ENCODE measurements at places on chromosomes 1 and 21.
A peak's percentile ranks its signal among the peaks of the same experiment; 100 is the strongest.

DNA sequence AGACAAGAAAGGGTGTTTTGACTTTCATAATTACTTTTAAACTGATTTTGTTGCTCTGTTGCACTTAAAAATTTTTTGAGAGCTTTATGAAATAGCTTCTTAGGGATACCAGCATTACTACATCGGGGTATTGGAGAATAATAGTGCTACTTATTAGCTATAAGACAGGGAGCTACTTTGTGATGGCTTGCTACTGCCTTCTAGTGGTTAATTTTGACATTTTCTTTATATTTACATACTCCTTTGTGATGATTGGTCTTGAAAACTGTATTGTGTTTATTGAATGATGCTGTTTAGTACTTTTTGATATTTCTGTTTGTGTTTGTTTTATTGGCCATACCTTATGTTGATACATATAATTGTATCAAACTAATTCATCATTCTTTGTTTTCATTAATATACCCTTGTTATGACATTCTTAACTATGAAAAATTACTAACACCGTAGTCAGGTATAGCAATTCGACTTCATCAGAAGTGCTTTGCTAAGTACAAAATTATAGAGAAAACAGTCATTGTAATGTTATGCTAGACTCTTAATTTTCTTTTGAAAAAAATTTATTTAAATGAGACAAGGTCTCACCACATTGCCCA, 85.5 kb downstream of the CLIC4 start:
- H3K4me1 ChIP-seq, result no peaks in the 10 kb centered on the region
- no peak overlapping the region for H3K27ac ChIP-seq
- H3K36me3 ChIP-seq, result no peaks in the 10 kb centered on the region
- peaks cover 4% of the 10 kb centered on the region for H3K27me3 ChIP-seq
- no peak for DNase-seq
- H3K4me3 ChIP-seq, result no peak overlapping the region

GRCh38 chr1:193625255-193625654, 438.8 kb upstream of the B3GALT2 start:
- no peak overlapping the region for H3K4me3 ChIP-seq
- H3K27me3 ChIP-seq, result no peaks in the 10 kb centered on the region
- H3K4me1 ChIP-seq, result no peaks in the 10 kb centered on the region
- DNase-seq, result no peak
- H3K36me3 ChIP-seq, result peaks cover under 1% of the 10 kb centered on the region

- no peak for DNase-seq
- H3K4me1 ChIP-seq, result no peaks in the 10 kb centered on the region
- H3K36me3 ChIP-seq, result no peaks in the 10 kb centered on the region
Observed at GRCh38 chr1:94033849-94034248, 87.1 kb downstream of the ABCA4 start.

GRCh38 chr1:225146478-225146877, 217.0 kb downstream of the DNAH14 start:
- H3K27me3 ChIP-seq, result no peaks in the 10 kb centered on the region
- no peak overlapping the region for H3K27ac ChIP-seq
- H3K4me1 ChIP-seq, result no peaks in the 10 kb centered on the region

GRCh38 chr1:43302721-43303470, 2.1 kb downstream of the TIE1 start:
- H3K4me3 ChIP-seq, result no peak overlapping the region
- peaks cover 38% of the 10 kb centered on the region for H3K27me3 ChIP-seq
- no peak overlapping the region for H3K27ac ChIP-seq
- no peaks in the 10 kb centered on the region for H3K36me3 ChIP-seq

DNA sequence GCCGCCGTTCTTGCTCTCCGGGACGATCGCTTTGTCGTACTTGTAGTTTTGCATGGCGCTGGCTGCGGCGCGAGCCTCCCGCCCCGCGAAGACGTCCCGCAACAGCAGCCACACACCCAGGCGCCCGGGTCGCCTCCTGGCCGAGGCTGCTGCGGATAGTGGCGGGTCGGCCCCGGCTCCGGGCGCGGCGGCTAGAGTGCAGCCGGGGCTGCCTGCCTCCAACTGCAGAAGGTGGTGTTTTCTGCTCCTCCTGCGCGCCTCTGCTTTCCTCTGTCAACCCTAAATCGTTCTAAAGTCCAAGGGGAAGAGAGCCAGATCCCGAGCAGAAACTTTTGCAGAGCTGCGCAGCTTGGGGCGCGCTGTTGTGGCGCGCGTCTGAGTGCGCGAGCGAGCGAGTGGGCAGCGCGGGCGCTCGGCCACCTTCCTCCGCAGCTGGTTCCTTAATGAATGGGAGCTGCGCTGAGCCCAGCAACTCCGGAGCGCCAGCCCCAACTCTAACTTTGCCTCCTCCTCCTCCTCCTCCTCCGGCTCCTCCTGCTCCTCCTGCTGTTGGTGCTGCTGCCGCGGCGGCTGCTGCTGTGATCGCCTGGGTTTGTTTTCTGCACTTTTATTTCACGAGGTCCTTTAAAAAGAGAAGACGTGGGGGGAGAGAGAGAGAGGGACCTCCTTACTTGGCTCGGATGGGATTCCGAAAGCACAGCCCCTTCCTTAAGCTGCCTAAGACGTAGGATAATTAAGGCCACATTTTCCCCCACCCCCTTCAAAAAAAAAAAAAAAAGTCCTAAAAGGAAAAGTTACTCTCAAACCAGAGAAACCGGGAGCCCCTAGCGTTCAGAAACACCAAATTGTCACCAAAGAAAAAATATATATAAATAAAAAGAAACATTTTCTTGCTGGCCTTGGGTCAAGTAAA, at the start of gene PLPP3:
Gene PLPP3, minus strand, starts transcription at position 601 of the 913 bp plus-strand sequence. Its CDS starts 547 bp downstream, at position 54.
- H3K27me3 ChIP-seq, result peaks cover 48% of the 10 kb centered on the region
- H3K4me3 ChIP-seq, result peak within 1 kb of the TSS; percentile 72
- DNase-seq, result peak; percentile 25

DNA sequence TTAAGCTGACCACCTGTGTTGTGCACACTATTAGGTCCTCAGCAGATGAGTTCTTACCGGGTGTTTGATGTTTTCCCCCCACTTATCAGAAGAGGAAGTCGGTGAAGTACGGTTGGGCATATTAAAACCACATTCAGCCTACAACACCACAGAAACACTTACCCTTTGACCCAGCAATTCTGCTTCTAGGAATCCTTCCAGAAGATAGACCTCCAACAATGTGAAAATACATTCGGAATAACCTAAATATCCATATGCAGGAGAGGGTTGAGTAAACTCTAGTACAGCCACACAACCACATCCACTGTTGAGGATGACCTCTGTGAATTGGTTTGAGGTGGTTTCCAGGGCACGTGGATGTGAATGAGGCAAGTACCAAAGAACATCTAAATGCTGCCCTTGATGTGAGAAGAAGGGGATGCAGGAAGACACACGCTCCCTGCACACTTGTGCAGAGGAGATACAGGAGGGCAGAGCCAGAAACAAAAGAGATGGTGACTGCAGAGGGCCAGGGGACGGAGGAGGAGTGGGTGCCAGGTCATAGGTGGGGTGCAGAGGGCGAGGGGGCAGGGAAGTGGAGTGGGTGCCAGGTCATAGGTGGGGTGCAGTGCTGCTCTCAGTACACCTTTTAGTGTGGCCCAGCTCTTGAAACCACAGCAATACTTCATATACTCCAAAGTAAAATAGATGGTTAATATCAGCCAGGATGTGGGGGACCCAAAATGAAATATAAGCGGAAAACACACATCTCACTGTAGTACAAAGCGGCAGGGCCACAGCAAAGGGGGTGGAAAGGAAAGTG, 12.8 kb downstream of the ADARB1 start:
- H3K4me3 ChIP-seq, result peak overlapping the region; percentile 16
- DNase-seq, result peak; percentile 51
- peak overlapping the region; percentile 69 for H3K27ac ChIP-seq
- H3K27me3 ChIP-seq, result no peaks in the 10 kb centered on the region
- H3K4me1 ChIP-seq, result peaks cover 81% of the 10 kb centered on the region

GRCh38 chr1:109864930-109865612, 45.6 kb upstream of the CSF1 start:
- peaks cover 5% of the 10 kb centered on the region for H3K4me1 ChIP-seq
- H3K27ac ChIP-seq, result no peak overlapping the region
- H3K4me3 ChIP-seq, result no peak overlapping the region
- peaks cover 3% of the 10 kb centered on the region for H3K36me3 ChIP-seq
- H3K27me3 ChIP-seq, result peaks cover 15% of the 10 kb centered on the region

- H3K36me3 ChIP-seq, result no peaks in the 10 kb centered on the region
- peaks cover 9% of the 10 kb centered on the region for H3K27me3 ChIP-seq
- no peak for DNase-seq
- H3K4me1 ChIP-seq, result peaks cover 5% of the 10 kb centered on the region
- H3K4me3 ChIP-seq, result no peak overlapping the region
Observed at GRCh38 chr1:244802041-244802440, 33.4 kb upstream of the COX20 start.

- H3K4me3 ChIP-seq, result no peak overlapping the region
- no peak for DNase-seq
- no peak overlapping the region for H3K27ac ChIP-seq
- H3K27me3 ChIP-seq, result peaks cover 4% of the 10 kb centered on the region
- H3K4me1 ChIP-seq, result no peaks in the 10 kb centered on the region
- no peaks in the 10 kb centered on the region for H3K36me3 ChIP-seq
Observed at GRCh38 chr1:230771773-230772354, 24.7 kb downstream of the CAPN9 start.

DNA sequence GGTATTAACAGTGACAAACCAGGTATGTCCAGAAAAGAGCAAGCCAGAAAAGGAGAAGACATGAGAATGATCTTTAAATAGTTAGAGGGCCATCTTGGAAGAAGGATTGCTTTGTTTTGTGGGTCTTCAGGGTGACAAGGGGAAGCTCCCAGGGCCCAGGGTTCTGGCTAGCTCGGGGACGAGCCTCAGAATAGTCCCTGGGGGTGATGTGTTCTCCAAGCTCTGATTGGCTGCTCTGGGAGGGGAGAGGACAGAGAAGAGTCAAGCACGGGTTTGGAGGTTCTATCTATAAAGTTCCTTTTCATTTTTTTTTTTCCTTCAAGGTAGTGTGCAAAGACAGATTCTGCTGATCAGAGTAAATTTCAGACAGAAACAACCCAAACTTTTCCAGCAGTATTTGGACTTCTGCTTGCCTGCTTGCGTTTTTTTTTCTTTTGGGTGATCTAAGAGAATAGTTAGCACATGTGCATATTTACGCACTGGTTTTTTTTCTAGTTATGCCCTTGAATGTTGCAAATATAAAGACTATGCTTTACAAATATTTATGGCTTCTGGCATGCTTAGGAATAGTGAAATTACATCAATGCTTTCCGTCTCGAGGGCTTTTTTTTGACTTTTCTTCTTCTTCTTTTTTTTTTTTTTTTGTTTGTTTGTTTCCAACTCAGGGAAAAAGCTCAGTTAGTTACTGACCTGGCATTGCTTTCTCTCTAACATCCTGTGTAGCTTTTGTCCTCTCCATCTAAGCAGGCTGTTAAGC, 59.7 kb downstream of the ROR1 start:
- no peak overlapping the region for H3K27ac ChIP-seq
- peaks cover 6% of the 10 kb centered on the region for H3K27me3 ChIP-seq
- no peak overlapping the region for H3K4me3 ChIP-seq
- no peaks in the 10 kb centered on the region for H3K36me3 ChIP-seq

GRCh38 chr1:68770817-68771216, 273.9 kb upstream of the DEPDC1 start:
- DNase-seq, result no peak
- H3K4me1 ChIP-seq, result no peaks in the 10 kb centered on the region
- no peak overlapping the region for H3K27ac ChIP-seq
- no peak overlapping the region for H3K4me3 ChIP-seq
- no peaks in the 10 kb centered on the region for H3K27me3 ChIP-seq
- no peaks in the 10 kb centered on the region for H3K36me3 ChIP-seq

GRCh38 chr1:24925082-24925779, 4.8 kb downstream of the RUNX3 start:
- H3K4me3 ChIP-seq, result peak overlapping the region; percentile 93
- peak overlapping the region; percentile 81 for H3K27ac ChIP-seq
- peak; percentile 84 for DNase-seq
- peaks cover 66% of the 10 kb centered on the region for H3K36me3 ChIP-seq
- H3K4me1 ChIP-seq, result peaks cover 68% of the 10 kb centered on the region
- H3K27me3 ChIP-seq, result no peaks in the 10 kb centered on the region

- H3K27me3 ChIP-seq, result no peaks in the 10 kb centered on the region
- H3K27ac ChIP-seq, result peak overlapping the region; percentile 49
- peak overlapping the region; percentile 26 for H3K4me3 ChIP-seq
- H3K36me3 ChIP-seq, result peaks cover 54% of the 10 kb centered on the region
- H3K4me1 ChIP-seq, result peaks cover 77% of the 10 kb centered on the region
Observed at GRCh38 chr1:2240270-2241156, 12.4 kb downstream of the SKI start.

- DNase-seq, result no peak
- no peaks in the 10 kb centered on the region for H3K36me3 ChIP-seq
- H3K27ac ChIP-seq, result no peak overlapping the region
- H3K4me1 ChIP-seq, result no peaks in the 10 kb centered on the region
- H3K27me3 ChIP-seq, result peaks cover 35% of the 10 kb centered on the region
Observed at GRCh38 chr21:33089395-33090119, 19.6 kb downstream of the OLIG1 start.

DNA sequence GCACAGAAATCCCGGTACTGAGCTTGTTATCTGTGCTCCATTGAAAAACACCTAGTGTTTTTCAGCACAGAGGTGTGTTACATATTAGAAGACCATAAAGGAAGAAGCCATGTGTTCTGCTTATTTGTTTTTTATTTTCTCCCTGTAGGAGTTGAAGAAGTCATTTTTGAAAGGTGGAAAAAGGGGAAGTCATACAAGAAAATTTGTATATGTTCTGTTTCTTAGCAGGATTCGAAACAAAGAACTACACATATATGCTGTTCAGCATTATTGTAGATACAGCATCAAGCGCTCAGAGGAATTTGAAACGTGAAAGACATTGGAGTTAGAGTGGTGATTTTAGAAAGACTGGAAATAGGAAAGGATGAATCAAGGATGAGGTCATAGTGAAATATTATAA, 345.3 kb upstream of the ADGRL2 start:
- H3K4me3 ChIP-seq, result no peak overlapping the region
- no peaks in the 10 kb centered on the region for H3K27me3 ChIP-seq
- no peaks in the 10 kb centered on the region for H3K36me3 ChIP-seq
- no peak for DNase-seq

GRCh38 chr1:116372191-116372590, 853 bp upstream of the ATP1A1 start:
- no peak for DNase-seq
- peaks cover 41% of the 10 kb centered on the region for H3K27me3 ChIP-seq
- no peak overlapping the region for H3K27ac ChIP-seq
- H3K36me3 ChIP-seq, result peaks cover 15% of the 10 kb centered on the region

DNA sequence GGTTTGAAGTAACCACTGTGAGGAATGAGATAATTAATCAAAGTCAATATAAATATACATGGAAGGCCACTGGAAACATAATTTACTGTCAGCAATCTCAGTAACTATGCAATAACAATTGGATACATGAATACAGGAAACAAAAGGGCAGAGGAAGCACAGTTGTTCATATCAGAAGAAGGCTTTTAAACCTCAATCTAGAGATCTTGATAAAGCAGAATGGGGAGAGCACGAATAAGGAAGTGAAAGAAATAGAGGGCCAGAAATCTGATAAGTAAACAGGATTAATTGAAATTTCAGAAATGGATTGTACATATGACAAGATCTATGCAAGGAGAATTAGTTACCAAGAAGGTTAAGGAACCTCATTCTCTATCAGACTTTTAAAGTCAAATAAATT, 93.0 kb downstream of the EVI5 start:
- no peaks in the 10 kb centered on the region for H3K36me3 ChIP-seq
- peaks cover 5% of the 10 kb centered on the region for H3K4me1 ChIP-seq
- no peak overlapping the region for H3K4me3 ChIP-seq
- H3K27me3 ChIP-seq, result no peaks in the 10 kb centered on the region

GRCh38 chr1:227892489-227893299, 55.0 kb downstream of the WNT9A start:
- H3K4me1 ChIP-seq, result peaks cover 11% of the 10 kb centered on the region
- peaks cover 4% of the 10 kb centered on the region for H3K27me3 ChIP-seq
- H3K36me3 ChIP-seq, result no peaks in the 10 kb centered on the region
